ENCODE measurements at places on chromosomes 5 and 9.
A peak's percentile ranks its signal among the peaks of the same experiment; 100 is the strongest.

- DNase-seq = no peak
Measured at GRCh38 chr9:135980926-135981630, 19.9 kb upstream of the UBAC1 start.

GRCh38 chr5:157624144-157624543, 28.1 kb downstream of the SOX30 start:
- no peak for DNase-seq

- DNase-seq = peak; percentile 50
Measured at GRCh38 chr9:34633851-34634550, 3.6 kb downstream of the SIGMAR1 start.

GRCh38 chr9:37995961-37996818, 72.8 kb downstream of the SHB start:
- DNase-seq = no peak

- no peak for DNase-seq
Measured at GRCh38 chr5:121949885-121950284, 11.9 kb upstream of the SRFBP1 start.

DNA sequence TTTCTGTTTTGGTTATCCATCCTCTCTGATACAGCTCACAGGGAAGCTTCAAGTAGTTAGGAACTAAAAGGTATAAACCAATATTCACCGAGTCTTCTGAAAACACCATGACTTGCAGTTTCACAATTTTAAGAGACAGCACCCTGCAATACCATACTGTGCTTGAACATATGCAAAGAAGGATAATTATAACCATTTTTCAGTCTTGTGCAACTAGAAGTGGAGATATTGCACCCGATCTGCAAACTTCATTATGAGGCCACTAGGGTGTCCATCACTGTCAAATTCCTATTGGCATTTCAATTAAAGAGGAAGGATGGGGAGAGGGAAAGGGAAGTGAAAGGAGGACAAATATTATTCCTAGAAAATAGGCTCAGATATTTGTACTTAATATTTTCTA, 32.4 kb upstream of the CEP120 start:
- no peak for DNase-seq

- DNase-seq = no peak
Measured at GRCh38 chr5:71895546-71895945, 176.5 kb downstream of the CARTPT start.

DNA sequence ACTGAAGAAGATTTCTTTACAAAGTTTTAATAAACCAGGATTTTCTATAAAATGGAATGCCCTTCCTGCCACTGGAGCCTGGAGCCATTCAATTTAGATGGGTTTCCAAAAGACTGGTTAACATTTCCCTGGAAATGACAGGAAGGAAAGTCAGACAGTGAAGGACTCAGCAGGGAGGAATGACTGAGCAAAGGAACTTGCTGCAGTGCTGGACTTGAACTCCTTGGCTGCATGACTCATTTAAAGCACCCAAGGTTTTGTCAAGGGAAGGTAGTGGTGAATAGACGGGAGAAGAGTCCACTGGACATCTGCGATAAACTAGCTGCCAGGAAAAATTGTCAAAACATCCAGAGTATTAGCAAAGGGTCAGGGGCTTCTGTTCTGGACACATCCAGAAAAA, 163.8 kb upstream of the SLC28A3 start:
- no peak for DNase-seq

DNA sequence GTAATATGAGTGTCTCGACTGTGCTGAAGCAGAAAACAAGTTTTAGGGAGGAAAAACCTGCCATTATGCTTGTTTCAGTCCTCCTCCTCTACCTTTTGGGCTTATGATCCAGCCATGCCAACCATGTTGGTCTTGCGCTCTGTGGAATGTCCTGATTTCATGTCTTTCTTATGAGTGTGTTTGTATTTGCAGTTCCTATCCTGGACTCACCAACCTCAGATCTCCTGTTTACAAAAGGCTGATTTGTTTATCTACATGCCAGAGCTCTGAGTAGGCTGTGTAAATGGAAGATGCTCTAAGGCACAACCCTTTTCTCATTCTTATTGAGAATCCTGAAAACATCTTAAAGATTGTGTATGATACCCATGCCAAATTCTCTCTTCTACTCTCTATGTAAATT, 138.6 kb downstream of the ARHGEF28 start:
- DNase-seq = no peak

GRCh38 chr5:132294728-132295504, 722 bp downstream of the SLC22A4 start:
- peak; percentile 29 for DNase-seq

- no peak for DNase-seq
Measured at GRCh38 chr5:96007051-96007450, 45.4 kb upstream of the ELL2 start.

DNA sequence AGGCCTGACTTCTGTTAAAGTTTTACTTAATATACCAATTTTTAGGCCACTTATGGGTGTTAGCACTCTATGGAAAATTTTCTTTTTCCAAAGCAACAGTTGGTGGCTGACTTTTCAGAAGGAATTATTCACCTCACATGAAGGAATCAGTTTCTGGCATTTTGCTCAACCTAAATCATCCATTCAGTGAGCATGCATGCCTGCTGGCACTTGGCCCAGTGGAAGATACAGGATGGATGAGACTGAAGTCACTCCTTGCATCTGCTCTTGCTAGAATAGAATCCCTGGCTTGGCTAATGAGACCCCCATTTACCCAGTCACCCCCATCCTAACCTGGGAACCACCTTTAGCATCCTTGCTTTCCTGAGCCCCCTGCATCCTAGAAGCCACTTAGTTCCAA, 131.7 kb downstream of the WDR41 start:
- DNase-seq = no peak

DNA sequence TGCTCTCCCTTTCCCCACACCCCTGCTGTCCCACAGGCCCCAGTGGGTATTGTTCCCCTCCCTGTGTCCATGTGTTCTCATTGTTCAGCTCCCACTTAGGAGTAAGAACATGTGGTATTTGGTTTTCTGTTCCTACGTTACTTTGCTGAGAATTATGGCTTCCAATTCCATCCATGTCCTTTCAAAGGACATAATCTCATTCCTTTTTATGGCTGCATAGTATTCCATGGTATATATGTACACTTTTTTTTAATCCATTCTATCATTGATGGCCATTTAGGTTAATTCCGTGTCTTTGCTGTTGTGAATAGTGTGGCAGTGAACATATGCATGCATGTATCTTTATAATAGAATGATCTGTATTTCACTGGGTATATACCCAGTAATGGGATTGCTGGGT, 25.6 kb downstream of the FER start:
- DNase-seq = no peak

- no peak for DNase-seq
Measured at GRCh38 chr5:149654883-149655505, 73.7 kb downstream of the ARHGEF37 start.

DNA sequence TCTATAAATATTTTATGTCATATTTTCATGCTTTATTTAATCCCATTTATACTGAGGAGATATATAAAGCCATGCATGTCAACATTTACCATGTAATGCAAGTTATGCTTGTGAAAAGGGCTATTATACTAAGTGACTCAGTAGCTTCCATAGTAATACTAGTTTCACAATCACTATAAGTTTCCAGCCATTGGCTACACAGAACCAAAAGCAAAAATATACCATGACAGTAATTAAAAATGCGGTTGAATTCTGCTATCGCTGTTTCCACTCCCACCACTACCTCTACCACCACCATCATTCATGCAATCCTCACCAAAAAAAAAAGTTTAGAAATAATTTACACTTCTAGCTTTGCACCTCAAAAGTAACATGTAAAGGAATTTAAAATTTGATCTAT, 60.2 kb downstream of the MLLT3 start:
- DNase-seq = no peak

GRCh38 chr5:163941079-163941478, 435.7 kb downstream of the MAT2B start:
- no peak for DNase-seq

- no peak for DNase-seq
Measured at GRCh38 chr5:171648279-171649074, 137.1 kb upstream of the SMIM23 start.

GRCh38 chr9:93890436-93890935, 64.7 kb downstream of the BARX1 start:
- no peak for DNase-seq

- peak; percentile 50 for DNase-seq
Measured at GRCh38 chr5:132386644-132387286, 17.3 kb downstream of the SLC22A5 start.

DNA sequence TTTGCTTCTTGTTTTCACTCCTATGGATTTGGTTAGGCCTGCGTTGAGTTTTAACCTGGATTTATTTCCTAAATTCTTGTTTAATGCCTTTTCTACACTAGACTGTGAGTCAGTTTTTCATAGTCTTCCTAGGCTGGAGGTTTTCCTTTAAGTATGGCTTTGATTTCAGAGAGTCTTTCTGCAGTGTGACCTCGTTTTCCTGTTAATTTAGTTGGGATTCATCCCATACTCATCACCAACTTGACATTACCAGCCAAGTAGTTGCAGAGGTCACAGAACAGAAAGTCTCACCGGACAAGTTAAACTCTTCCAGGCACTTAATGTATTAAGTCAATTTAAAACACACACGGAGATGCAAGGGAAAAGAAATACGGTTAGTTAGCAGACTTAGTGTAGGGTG, 29.7 kb upstream of the AUH start:
- DNase-seq = no peak

DNA sequence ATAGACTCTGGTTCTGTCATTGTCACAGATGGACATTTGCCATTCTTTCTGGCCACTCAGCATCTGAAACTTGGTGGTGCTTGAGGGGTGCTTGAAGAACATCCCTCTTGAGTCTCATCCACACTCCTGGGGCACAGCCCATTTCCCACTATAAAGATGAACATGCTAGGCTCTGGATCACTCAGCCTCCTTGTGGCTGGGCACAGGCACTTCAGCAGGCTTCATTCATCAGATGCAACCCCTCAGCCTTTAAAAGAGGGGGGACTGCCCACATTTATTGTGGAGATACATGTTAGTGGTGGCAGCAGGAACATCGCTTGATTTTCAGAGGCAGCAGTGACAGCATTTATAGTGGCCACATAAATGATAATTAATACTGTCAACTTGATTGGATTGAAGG, 124.7 kb upstream of the NIPBL start:
- DNase-seq = no peak

DNA sequence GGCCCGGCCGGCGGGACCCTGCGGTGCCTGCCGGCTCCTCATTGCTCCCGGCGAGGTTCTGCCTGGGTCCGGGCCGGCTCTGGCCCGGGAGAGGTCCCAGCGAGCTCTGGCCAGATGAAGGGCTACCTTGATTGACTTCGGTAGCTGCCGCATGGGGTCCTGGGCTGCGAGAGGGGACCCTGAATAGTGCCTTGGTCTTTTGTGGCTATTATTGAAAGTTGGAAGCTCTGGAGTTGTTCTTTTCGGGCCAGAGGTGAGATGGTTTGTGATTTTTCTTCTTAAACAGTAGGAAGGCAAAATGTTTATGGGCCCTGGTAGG, 635 bp downstream of the NAA35 start:
- no peak for DNase-seq

DNA sequence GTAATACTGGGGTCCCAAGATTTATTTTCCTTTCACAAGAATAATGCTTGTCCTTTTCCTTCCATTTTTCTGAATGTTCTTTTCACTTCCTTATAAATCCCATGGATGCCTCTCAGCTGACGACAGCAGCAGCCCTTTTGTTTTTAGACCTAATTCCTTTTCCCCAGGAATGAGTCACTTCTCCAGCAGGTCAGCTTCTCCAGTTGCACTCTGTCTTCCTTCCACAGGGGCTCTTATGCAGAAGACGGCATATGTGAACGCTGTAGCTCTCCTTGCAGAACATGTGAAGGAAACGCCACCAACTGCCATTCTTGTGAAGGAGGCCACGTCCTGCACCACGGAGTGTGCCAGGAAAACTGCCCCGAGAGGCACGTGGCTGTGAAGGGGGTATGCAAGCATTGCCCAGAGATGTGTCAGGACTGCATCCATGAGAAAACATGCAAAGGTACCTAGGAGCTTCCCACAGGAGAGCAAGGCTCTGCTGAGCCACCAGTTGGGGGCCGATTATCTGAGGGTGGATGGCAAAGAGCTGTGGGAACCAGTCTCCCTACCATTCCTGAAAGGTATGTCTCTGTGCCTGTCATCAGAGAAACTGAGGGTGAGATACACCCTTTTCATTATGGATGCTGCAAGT, 72.9 kb downstream of the RFK start:
- no peak for DNase-seq

- no peak for DNase-seq
Measured at GRCh38 chr5:10836986-10837385, 76.0 kb upstream of the DAP start.

DNA sequence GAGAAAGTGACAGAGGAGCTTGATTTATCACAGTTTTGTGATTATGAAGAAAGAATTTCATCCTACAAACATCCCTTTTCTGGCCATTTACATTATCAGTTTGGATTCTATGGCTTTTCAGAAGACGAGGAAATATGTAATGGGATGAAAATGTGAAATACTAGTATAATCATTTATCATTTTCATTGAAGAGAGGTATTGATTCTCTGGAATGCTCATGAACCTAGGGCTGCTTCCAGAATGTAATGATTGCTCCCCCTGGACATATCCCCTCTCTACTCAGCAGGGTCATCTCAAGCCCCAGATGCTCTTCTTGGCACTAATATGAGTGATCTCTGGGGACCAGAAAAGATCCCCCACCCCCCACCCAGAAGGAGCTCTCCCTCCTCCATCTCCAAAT, 106.7 kb upstream of the ZNF618 start:
- DNase-seq = no peak

GRCh38 chr5:13218518-13218917, 726.0 kb downstream of the DNAH5 start:
- DNase-seq = no peak

DNA sequence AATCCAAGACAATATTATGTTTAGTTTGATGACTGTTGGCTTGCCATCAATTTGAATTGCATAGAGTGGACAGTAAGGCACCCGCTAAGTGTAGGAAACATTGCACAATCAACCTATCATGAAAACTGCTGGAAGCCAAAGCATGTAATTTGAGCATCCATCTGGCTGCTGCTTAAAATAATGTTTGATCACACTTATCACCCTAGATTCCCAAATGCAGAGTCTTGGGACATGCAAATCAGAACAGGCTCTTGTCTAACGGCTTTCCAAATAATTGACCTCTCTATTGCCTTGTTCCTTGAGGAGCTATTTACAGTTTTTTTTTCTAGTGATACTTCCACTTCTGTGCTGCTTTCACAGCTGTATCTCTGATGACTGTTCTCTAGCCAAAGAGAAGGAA, 342.1 kb downstream of the PRR16 start:
- DNase-seq = no peak

- DNase-seq = no peak
Measured at GRCh38 chr5:76602094-76602726, 21.0 kb downstream of the F2RL2 start.

DNA sequence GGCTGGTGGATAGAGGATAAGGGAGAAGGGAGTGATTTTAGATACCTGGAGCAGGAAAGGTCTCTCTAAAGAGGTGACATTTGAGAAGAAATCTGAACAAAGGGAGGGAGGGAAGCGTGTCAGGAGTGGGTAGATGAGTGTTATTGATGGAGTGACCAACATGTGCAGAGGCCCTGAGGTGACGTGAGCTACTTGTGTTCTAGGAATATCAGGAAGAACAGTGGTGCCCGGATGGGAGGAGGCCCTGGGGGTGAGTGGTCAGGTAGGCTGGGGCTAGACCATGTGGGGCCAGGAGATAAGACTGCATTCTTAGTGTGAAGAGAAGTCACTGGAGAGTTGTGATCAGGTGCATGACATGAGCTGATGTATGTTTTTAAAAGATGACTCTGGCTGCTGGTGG, 256.2 kb downstream of the ARHGAP26 start:
- no peak for DNase-seq

All from stimulated activated CD4-positive, alpha-beta T cell treated with anti-CD3 and anti-CD28 coated beads, Interleukin-1b, Interleukin-23, amount 100 ng/mL, for 1 hour (primary cell).